ENCODE measurements at places on chromosomes 12 and 14.

GRCh38 chr12:57101892-57102695 is 9.1 kb downstream of the STAT6 start:
- no peak for DNase-seq

- DNase-seq, result no peak
Measured at GRCh38 chr12:94033101-94033500, 115.3 kb upstream of the PLXNC1 start.

DNA sequence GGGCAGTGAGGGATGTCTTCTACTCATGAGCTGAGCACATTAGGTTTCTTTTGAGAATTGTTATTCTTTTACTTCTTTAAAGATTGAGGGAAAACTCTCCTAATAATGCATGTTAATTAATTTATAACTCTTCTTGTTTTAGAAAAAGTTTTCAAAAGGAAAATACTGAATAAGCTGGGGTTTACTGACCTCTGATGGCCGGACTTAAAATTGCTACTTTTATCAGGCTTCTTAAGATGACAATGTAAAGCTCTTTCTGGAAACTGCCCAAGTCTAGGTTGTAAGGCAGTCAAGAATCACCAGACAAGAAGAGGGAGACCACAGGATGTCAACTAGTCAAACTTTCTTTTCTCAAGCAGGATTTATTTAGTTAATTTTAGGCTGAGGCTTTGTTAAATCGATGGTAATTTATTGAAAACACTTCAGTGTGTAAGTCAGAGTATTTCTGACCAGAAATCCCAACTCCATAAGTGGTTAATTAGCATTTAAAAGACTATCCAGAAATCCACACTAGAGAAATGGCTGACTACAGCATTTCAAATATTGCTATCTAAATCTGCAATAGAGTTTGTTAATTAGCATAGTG is 82.1 kb downstream of the AVPR1A start:
- no peak for DNase-seq

- no peak for DNase-seq
Measured at GRCh38 chr12:13571035-13571434, 374.5 kb downstream of the EMP1 start.

DNA sequence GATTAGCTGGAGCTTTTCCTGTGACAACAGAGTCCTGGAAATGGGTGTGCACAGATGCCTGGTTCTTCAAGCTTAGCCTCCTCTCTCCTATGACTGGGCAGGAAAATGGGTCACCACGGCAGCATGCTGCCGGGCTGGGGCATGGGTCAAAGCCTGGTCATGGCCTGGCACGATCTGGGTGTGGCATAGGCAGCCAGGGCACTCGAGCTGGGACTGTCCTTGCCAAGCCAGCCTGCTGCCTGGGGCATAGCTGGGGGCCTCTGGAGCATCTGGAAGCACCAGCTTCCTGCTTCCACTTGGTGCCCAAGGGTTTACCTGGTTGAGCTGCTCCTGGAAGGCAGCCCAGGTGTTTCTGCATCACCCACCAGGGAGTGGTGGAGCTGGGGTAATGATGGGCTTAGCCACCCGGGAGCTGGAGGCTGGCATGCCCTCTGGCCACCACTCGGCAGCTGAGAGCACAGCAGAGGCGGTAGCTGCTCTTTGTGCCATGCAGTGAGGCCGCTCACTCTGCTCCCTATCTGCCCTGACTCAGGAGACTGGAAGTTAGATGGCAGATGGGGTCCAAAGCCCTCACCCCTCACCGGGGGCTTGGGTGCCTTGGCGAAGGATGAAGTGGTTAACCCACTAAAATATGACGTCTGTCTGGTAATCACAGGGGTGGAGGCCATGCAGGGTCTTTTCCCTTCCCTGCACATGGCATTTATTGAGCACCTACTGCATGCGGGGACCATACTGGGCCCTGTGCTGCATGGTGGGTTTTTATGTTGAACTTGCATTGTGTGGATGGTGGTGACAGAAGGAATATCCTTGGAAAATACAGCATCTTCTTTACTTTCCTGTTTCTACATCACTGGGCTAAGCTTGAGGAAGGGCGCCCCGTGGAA is 1.7 kb downstream of the OTUB2 start:
- no peak for DNase-seq

DNA sequence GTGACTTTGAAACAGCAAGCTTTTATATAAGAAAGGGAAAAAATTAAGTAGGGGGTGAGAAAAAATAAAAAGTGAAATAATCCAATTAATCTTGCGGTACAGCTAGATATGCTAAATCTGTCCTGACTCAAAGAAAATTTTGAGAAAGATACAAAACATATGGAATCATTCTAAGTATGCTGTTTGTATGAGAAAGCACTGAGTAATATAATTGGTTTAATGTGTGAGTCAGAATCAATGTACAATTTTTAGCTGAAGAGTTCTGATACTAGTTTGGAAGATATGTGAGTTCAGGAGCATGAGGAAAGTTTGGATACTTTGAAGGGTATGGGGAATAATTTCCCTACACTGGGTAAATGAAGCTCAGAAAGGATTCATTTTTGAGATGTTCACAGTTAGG is 190.9 kb upstream of the RASSF8 start:
- DNase-seq, result no peak

DNA sequence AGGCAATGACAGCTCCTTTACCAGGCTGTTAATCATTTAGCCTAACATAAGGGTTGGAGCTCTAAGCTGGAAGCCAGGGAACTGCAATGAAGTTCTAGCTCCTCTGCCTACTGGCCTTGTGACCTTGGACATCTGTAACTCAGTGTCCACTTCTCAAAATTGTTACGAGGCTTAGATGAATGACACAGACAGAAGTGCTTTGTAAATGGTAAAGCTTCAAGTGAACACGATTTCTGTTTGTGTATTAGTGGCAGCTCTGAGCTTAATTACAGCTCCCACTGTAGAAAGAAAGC is 122.8 kb downstream of the EML1 start:
- no peak for DNase-seq

- DNase-seq, result no peak
Measured at GRCh38 chr12:3580094-3580749, 89.2 kb downstream of the PRMT8 start.

DNA sequence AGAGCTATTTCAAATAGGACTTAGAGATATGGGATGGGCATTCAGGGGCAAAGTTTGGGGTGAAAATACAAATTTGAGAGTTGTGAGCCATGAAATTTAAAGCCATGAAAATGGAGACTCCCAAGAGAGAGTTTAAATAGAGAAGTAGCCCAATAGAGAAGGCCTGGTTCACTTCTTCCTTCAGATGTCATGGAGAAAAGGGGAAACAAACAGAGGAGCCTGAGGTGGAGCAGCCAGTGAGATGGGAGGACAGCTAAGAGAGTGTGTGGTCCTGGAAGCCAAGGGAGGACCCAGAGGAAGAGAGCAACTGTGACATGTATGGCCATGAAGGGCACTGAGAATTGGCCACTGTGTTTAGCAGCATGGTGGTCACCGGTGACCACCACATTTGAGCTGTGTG is 12.3 kb upstream of the DYNLL1 start:
- DNase-seq, result no peak
